Midbrain (tissue), 1 donor: ENCODE measurements at places on chromosomes 7 and 10.

GRCh38 chr7:130397758-130398073 is 17.4 kb downstream of the CPA1 start:
- no peak for DNase-seq

- no peak for DNase-seq
These were observed 667.8 kb downstream of the PCDH15 start for GRCh38 chr10:54133203-54133602.

- DNase-seq: no peak
These were observed 97.9 kb downstream of the ANKIB1 start for GRCh38 chr7:92343714-92344113.

GRCh38 chr10:106942035-106942662 is 222.4 kb downstream of the SORCS1 start:
- DNase-seq: no peak
